Naive thymus-derived CD8-positive, alpha-beta T cell (primary cell): ENCODE measurements at places on chromosomes 7 and 10.

DNA sequence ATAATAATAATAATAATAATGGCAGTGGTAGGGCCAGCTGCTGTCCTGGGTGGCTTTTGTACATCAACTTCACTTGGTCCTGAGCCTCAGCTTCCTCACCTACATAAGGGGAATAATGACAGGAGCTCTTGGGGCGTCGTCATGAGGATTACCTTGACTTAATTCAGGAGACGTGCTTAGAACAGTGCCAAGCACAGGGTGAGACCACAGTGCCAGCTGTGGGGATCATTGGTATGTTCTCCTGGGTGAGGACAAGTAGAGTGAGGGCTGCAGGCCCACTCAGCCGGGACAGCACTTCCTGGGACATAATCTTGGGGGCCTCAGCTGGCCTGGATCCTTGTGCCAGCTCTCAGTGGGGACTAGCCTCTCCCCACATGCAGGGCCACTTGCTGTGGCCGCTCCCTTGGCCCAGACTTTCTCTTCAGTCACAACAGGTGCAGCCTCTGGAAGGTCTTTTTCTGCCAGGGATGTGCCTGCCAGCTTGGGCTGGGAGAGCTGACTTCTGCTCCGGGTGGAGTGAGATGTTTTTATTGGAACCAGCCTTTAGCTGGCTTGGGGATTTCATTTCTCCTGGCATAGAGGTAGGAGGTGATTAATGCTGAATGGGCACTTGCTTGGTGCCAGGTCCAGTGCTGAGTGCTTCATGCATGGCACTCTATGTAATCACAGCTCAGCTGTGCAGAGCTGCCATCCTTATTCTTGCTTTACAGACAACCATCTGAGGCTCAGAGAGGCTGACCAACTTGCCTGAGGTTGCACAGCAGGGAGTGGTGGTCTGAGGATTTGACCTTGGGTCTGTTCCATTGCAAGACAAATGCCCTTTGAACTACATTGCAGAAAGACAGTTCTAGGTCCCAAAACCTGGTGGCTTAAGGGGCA is 45.3 kb downstream of the TSPAN15 start:
- DNase-seq, result no peak

DNA sequence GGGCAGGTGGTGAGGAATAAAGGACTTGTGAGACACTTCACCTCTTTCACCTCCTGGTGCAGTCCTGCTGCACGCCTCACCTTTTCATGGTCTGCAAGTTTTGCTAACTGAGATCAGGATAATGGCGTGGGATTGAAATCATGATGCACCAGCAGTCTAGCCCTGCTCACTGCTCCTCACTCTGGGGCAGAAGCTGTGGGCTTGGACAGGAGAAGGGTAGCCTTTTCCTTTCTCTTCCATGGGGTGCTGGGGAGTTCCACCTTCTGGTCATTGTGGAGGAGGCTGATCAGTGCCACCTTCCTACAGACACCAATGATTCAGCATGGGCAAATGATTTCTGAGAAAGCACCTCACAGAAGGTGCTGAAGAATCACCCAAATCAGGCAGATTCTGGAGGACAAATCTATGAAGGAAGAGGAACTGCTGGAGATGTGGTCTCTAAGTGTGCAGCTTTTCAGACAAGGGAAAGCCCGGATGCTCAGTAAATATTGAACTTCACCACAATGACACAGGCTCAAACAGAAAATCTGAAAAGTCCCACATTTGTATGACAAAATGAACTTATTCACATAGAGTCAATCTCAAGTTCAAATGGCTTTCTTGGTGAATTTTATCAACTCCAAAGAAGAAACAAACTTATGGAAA is 19.7 kb downstream of the MBL2 start:
- no peak for DNase-seq

GRCh38 chr7:116810267-116811116 is 51.9 kb upstream of the CAPZA2 start:
- DNase-seq, result no peak

DNA sequence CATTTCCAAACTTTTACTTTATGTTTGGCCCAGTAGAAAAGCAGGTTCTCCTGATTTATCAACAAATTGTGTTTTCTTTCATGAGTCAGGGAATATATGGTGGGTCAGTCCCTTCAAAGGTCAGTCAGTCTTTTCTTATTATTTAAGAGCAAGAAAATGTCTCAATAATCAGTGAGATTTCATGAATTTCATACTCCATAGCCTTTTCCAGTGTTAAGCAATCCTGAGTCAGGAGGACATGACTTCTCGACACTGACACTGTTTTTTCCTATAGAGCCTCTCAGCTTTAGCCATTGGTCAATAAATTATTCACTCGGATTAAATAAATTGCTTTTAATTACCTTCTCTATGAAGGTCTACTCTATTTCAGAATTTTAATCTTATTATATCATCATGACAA is 334.5 kb downstream of the SORCS1 start:
- no peak for DNase-seq

DNA sequence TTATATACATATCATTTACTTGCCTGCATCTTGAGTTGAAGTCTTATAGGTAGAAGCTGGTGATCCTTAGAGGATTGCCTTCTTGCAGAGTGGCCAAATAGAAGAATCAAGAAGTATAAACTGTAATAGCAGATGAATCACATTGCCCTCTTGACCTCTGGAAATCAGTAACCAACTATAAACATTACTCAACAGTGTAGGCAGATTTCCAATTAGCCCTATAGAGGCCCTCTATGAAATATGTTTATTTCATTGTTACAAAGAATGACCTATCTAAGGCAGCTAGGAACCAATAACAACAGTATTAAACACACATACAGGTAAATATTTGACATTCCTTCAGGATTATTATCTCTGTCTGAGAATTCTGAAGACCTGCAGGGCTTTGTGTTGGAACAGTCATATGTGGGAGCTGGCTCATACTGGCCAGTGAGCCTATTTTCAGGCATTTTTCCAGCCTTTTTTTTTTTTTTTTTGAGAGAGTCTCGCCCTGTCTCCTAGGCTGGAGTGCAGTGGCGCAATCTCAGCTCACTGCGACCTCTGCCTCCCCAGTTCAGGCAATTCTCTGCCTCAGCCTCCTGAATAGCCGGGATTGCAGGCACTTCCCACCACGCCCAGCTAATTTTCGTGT is 7.2 kb upstream of the SRI start:
- no peak for DNase-seq

- no peak for DNase-seq
These were observed 62.1 kb downstream of the MET start for GRCh38 chr7:116733924-116734580.

DNA sequence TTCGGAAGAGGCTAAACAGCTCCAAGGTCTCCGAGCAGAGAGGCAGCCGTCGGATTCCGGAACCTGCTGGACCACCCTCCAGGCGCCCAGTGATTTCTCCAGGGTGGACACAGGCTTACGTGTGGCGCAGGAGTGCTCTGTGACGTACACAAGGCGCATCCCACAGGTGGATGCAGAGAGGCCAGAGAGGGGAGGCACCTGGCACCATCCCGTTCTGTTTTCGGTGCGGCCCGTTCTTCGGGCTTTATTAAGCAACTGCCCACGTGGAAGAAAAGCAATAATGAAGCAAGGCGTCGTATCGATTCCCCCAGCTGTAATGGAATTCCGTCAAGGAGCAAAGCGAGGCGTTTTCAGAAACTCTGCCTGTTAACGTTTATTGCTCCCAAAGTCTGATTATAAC is 163.6 kb downstream of the PTPRN2 start:
- DNase-seq, result no peak

- DNase-seq, result no peak
These were observed 779 bp downstream of the IFIT2 start for GRCh38 chr10:89302625-89303024.

GRCh38 chr7:51227861-51228260 is 88.7 kb downstream of the COBL start:
- no peak for DNase-seq

DNA sequence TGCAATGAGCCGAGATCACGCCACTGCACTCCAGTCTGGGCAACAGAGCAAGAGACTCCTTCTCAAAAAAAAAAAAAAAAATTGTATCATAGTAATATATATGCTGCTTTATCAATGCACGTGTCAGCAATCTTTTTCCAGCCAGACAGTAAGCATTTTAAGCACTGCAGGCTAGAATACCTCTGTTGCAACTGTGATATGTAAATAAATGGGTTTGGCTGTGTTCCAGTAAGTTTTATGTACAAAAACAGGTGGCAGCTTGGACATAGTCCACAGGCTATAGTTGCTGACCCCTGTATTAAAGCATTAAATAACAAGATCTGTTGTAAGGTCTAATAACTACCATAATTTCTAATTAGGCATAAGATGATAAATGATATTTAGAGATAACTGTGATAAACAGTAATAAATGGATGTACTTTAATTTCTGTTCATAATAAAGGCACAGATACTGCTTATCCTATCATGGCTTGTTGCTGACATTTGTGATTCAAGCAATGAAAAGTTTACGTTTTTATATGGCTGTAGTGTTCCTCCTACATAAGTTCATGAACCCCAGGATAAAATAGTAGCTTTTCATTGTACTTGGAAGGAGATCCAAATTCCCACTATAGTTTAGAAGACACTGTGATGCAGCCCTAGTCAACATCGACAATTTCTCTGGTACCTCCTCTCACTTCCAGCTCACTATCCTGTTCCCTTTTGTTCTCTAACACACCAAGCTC is 161.4 kb downstream of the ELMO1 start:
- DNase-seq, result no peak

DNA sequence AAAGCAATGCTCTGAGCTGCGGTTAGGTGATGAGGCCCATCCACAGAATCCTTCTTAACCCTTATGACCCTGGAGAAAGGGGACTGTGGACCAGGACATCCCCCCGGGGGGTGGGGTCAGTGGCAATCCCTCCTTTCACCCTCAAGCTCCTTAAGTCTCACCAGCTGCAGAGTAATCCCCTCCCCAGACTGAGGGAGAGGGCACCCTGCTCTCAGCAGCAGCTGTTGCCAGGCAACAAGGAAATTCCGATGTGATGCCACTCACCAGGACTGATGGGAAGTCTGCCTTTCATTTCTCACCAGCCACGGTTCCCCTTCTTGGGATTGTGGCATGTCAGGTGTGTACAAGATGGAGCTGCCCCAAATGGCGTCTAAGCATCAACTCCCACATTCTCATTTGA is 129.6 kb downstream of the DOCK1 start:
- no peak for DNase-seq

DNA sequence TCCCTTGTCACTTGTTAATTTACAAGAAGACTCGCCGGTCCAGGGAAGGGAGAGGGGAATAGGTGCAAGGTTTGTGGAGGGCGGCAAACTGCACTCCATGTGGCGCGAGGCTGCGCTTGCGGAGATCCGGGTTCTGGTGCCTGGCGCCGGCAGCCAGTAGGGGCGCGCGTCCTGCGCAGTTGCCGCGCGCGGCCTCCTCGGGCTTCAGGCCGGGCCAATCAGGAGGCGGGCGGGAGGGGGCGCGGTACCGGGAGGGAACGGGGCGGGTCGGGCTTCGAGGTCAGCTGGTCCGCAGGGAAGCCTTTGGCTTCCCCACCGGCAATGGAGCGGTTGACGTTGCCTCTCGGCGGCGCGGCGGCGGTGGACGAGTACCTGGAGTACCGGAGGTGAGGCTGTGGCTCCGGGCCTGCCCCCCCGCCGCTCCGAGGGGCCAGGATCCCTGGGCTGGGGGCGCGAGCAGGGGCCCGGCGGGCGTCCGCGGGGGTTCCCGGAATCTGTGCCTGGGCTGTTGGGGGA is at the start of gene FAM221A:
TSS of gene FAM221A (plus strand) at position 302 of the 516 bp plus-strand sequence. CDS start at position 322, 20 bp downstream.
- DNase-seq, result peak; percentile 88

GRCh38 chr10:50310560-50311174 is 59.4 kb upstream of the ASAH2 start:
- DNase-seq, result no peak

GRCh38 chr10:114068054-114068707 is 24.5 kb downstream of the ADRB1 start:
- DNase-seq, result no peak

DNA sequence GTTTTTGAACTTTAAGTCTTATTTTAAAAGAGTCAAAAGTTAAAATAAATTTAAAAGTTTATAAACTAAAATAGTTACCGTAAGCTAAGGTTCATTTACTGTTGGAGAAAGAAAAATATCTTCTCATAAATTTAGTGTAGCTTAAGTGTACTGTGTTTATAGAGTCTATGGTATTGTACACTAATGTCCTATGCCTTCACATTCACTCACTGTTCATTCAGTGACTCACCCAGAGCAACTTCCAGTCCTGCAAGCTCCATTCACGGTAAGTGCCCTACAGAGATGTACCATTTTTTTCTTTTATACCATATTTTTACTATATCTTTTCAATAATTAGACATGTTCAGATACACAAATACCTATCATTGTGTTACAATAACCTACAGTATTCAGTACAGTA is 97.6 kb downstream of the PTN start:
- no peak for DNase-seq

- no peak for DNase-seq
These were observed 40.9 kb upstream of the ZNF32 start for GRCh38 chr10:43689618-43689954.

DNA sequence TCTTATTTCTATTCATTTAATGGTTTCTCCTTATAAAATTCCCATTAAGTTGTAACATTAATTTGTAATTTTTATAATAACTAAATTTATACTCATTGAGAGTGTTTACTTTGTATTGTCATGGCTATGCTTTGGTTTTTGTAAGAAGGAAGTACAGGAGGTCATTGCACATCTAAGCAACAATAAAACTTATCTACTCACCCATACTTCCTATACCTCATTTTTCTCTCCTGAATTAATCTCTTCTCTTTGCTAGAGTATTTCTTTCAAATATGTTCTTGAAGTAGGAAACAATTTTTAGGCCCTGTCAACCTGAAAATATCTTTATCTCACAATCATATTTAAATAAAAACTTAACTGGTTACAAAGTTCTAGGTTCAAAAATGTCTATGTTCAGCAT is 95.4 kb upstream of the WDR11 start:
- no peak for DNase-seq

DNA sequence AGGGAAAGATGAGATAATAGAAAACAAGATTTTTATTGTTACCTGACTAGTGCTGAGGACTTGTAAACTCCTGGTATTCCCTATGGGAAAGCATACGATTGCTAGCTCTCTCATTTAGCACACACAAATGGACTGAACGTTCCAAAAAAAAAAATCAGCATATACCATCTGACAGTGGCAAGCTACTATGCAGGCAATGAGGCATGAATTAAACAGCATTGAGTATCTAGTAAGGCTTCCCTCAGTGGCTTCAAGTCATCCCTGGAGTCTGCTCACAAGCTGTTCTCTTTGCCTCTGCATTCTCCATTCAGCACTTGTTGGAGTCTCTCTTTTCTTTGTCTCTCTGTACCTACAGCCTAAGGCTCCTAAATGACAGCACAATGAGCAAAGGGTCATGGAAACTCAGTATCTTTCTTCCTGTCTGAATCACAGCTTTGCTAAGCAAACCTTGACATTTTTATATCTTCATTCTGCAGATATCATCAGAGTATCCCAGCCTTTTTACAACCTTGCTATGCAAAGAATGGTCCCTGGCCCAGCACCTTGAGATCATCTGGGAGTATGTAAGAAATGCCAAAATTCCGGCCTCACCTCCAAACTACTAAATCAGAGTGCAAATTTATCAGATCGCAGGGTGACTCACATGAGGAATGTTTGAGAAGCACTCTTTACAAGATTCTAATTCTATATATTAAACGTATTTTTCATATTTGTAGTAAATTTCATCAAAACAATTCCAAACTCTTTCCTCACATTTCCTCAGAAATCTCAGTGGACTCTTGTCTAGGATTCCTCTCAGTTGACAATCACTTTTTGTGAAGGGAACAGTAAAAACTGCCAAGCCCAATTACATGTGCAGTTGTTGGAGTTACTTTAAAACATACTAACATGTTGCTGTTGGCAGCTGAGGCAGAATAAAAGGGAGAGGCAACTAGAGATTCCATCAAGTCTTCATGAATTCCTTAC is 10.8 kb upstream of the LIPA start:
- DNase-seq, result no peak

GRCh38 chr10:88565072-88565471 is 18.0 kb downstream of the RNLS start:
- no peak for DNase-seq
